ENCODE measurements at places on chromosomes 3 and 15.

DNA sequence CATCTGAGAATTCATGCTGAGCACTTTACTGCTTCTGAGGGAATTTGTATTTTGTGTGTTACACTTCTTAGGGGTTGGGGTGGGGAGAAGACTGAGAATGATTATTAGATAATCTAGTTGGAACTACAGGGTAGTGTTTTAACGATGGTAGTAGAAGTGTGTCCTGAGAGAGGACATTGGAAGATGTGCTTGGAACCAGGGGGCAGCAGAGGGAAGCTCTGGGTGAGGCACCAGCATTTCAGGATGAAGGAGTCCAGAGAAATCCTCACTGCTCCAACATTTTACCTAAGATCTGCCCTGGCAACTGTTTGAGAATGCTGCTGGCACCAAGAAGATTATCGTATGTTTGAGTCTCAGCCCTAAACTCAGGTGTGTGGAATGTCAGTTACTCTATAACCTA lies 145.5 kb downstream of the SQOR start:
- no peak for DNase-seq

DNA sequence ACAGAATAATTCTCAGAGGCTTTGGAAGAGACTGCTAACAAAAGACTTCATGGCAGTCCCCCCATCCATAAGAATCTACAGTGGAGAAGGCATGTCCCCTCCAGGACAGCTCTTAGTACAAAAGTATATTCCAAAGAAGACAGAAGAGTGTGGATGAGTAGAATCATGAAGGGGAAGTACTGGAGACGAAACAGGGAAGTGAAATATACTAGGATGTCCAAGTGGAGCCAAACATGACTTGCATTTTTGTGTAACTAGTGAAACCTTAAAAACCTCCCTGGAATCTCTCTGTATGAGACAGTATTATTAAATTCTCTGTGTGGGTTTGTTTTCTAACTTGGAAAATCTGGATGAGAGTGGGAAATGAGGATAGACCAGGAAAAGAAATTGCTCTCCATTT lies 312.4 kb downstream of the RSL24D1 start:
- DNase-seq, result no peak

DNA sequence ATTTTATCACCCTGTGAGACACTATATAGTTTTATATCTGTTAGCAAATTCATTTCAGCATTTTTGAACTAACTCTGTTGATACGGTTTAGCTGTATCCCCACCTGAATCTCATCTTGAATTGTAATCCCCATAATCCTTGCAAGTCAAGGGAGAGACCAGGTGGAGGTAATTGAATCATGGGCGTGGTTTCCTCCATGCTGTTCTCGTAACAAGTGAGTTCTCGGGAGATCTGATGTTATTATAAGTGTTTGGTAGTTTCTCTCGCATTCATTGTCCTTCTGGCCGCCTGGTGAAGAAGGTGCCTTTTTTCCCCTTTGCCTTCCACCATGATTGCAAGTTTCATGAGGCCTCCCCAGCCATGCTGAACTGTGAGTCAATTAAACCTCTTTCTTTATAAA lies 53.2 kb upstream of the TMC3 start:
- DNase-seq, result no peak

GRCh38 chr3:160870327-160870726 lies 114.3 kb downstream of the PPM1L start:
- DNase-seq, result no peak

DNA sequence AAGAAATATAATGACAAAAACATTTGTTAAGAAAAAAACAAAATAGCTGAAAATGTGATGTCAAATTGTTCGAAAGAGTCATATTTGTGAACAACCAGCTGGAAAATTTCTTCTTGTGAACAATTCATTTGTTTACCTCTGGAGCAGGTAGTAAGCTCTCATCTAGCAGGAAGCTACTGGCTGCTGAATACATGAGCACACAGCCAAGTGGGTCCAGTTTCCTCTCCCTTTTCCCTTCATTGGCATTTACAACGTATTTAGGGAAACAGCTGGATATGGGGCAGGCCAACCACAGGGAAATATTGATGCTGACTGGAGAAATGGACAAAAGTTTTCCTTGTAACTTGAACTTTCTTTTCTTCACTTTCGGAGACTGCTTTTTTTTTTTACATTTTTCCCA lies 1354.7 kb upstream of the EPHA6 start:
- no peak for DNase-seq

GRCh38 chr3:193506921-193507320 lies 47.8 kb downstream of the ATP13A4 start:
- DNase-seq, result no peak

DNA sequence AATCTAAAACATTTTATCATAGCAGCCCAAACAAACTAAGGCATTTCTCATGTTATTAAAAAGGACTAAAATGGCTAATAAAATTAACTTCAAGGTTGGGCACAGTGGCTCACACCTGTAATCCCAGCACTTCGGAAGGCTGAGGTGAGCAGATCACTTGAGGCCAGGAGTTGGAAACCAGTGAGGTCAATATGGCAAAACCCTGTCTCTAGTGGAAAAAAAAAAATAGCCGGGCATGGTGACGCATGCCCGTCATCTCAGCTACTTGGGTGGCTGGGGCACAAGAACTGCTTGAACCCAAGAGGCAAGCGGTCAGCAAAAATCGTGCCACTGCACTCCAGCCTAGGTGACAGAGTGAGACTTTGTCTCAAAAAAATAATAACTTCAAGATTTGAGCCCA lies 110.2 kb downstream of the NR2E3 start:
- no peak for DNase-seq

- DNase-seq, result no peak
Measured at GRCh38 chr3:157527131-157527881, 24.1 kb upstream of the VEPH1 start.

DNA sequence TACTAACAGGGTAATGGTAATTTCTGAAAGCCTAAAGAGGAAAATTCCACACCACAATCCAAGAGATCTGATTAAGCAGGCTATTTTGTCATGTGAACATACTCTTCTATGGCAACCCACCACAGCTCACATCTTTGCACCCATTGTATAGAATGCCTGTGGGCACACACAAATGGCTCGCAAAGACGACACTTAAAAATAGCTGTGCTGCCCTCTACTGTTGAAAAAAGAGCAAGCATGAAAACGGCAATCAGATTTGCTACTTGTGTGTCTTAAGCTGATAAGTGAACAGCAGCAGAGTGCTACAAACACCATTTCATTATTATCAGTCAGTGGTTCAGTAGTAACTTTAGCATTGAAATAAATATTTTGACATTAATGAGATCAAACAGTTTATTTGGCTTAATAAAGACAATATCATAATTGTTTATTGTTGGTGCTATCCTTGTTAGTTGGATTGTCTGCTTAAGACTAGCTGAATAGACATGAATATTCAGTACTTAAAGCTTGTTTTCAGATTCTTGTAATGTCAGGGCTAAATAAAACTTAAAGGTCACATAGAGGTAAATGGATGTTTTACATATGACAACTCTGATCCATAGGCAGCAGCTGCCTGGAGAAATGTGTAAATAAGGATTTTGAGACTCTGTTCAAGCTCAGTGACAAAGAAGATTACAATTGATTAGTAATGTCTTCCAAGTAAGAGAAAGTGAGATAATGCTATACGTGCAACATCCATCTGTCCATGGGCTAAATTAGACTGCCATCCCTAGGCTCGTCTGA lies 199.1 kb downstream of the LRRN1 start:
- DNase-seq, result peak; percentile 11

DNA sequence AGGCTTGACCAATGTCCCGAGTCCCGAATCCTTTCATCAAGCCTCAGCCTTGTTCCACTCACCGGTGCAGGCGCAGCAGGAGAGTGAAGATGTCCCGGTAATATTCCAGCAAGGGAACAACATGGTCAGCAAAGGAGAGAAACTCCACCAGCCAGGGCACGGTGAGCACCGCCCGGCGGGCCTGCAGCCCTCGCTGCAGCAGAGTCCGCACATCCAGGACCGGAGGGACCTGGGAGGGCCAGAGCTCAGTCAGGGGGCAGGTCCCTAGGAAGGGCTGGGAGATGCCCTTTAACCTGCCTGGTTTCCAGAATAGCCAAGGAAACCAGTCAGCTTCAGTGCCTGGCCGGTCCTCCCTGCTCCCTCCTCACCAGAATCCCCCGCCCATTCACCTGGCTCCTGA lies 6.4 kb downstream of the CDAN1 start:
- no peak for DNase-seq

- no peak for DNase-seq
Measured at GRCh38 chr3:88137836-88138235, 11.9 kb upstream of the C3orf38 start.

DNA sequence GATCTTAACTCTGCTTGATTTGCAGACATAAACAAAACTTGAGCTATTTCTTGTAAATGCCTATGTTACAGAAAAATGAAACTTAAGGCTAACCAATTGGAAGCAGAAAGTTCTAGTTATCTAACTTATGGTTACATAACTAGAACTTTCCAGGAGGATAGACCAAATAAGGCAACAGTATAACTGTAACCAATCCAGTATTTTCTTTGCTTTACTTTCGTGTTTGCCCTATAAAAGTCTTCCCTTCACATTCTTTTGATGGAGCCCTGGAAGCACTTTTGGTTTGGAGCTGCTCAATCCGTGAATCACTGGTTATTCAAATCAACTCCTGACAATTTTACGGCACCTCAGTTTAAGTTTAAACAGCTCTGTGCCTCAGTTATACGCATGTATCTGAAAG lies 164.6 kb downstream of the SUCLG2 start:
- no peak for DNase-seq

- no peak for DNase-seq
Measured at GRCh38 chr3:29153811-29154210, 127.1 kb upstream of the RBMS3 start.

- DNase-seq, result peak; percentile 46
Measured at GRCh38 chr3:24137958-24138875, 193.1 kb downstream of the NR1D2 start.

- no peak for DNase-seq
Measured at GRCh38 chr3:170585937-170586310, at the start of gene SLC7A14. Gene SLC7A14 (minus strand): TSS chr3:170586075. CDS start chr3:170526936, 59,139 bp downstream.

DNA sequence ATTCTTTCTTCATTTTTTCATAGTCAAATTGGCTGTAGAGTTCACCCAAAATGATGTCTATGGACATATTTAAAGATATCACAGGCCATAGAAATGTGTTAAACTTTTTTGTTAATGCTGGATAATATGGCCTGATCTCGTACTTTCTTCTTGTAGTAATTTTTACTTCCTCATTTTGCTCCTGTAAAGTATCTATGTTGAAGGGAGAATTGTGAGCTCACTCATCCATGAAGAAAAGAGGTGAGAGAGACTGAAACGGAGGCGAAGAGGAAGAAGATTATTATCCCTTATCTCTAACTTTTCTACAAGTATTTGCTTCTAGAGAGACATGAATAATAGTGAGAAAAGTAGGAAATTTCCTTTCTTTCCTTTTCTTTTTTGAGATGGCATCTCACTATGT lies 613.8 kb upstream of the TBL1XR1 start:
- DNase-seq, result no peak

DNA sequence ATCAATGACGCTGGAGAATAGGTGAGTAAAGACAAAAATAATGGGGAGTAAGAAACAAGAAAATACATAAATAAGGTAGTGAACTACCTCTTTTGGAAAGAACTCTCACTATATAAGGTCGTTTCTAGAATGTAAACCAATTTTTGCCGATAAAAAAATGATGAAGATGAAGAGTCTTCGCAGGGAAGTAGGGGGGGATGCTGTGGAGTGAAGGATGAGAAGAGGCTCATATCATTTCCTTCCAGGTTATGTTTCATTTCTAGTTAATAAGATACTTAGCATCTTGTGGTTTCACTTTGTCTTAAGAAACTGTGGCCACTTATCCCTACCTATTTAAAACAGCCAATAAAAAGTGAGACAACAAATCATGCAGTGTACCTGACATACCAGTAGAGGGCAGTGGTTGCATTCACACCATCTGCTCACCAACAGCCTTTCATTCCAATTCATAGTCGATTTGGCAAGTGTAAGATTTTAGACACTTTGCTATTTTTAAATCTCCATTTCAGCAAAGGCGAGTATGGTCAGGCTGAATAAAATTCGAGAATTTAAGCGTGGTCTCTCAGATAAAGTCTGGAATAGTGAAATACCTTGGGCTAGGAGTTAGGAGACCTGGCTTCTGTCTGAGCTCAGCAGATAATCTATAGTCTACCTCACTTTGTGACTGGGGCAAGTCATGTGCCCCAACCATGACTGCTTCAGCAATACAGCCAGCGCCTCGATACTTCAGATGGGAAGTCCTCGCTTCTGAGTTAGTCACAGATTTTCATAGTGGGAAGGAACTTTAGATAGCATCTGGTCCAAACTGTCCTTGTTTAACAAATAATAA lies 28.9 kb upstream of the ICE2 start:
- DNase-seq, result peak; percentile 72

- DNase-seq, result no peak
Measured at GRCh38 chr3:170117134-170117533, 64.4 kb downstream of the PHC3 start.

GRCh38 chr15:38758043-38758442 lies 193.4 kb upstream of the RASGRP1 start:
- DNase-seq, result no peak

GRCh38 chr3:144556392-144556791 lies 584.8 kb downstream of the DIPK2A start:
- DNase-seq, result no peak

DNA sequence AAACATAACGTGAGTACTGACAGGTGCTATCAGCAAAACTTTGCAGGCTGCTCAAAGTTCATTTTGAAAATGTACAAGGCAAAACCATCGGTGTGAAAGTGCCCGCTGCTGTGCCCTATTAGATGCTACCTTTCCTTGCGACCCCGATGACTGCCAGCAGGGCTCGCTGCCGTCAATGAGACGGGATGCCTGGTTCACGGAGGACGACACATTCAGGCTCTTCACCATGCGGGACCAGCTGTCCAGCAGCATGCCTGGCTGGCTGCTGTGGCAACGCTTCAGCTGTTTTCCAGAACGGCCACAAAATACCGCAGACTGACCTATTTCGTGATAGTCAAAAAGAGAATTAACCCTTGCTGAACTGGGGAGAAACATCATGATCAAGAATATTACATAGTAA lies 92.7 kb upstream of the OCA2 start:
- no peak for DNase-seq

GRCh38 chr15:57138349-57138788 lies 219.9 kb downstream of the TCF12 start:
- peak; percentile 47 for DNase-seq

- DNase-seq, result peak; percentile 67
Measured at GRCh38 chr3:44883999-44884431, 9.6 kb downstream of the TGM4 start.

- no peak for DNase-seq
Measured at GRCh38 chr15:98562331-98562937, 85.9 kb upstream of the IGF1R start.

GRCh38 chr3:6601374-6601773 lies 259.5 kb upstream of the GRM7 start:
- no peak for DNase-seq

GRCh38 chr3:66755924-66756323 lies 242.2 kb upstream of the KBTBD8 start:
- DNase-seq, result no peak
